ENCODE measurements at places on chromosomes 3 and 15. TPM values are rescaled to one million over a fixed set of nuclear protein-coding genes. Genes with fewer than 3 reads are reported as not detected.

Gene ZNF860
- total RNA-seq, result 0.59 TPM

DNA sequence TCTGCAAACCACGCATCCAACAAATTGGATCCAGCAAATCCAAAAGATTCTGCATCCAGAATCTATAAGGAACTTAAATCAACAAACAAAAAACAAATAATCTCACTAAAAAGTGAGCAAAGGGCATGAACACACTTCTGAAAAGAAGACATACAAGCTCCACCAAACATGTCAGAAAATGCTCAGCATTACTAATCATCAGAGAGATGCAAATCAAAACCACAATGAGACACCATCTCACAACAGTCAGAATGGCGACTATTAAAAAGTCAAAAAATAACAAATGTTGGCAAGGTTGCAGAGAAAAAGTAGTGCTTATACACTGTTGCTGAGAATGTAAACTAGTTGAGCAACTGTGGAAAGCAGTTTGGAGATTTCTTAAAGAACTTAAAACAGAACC, 21.6 kb upstream of the SLC25A36 start:
- DNase-seq, result no peak

DNA sequence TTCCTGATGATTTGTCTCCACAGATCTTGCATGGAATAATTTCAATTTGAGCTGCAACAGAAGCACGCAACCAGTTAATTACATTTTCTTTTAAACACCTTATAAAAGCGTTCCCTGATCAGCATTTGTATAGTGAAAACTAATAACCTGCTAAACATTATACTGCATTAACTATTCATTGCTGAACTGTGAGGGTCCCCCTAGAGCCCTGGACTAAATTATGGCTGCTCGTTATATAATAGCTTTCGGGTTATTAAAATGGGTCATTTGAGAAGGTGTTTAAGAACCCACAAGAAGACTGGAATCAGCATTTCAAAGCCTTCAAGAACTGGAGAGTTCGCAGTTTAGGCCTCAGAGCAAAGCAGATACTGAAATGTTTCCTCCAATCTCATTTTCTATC, 52.9 kb upstream of the ICE2 start:
- DNase-seq, result no peak

- DNase-seq, result no peak
These were observed 22.8 kb downstream of the FEM1B start for GRCh38 chr15:68300115-68300940.

Gene LRRC2
- total RNA-seq, result 4.7 TPM

- DNase-seq, result no peak
These were observed 32.4 kb upstream of the HES1 start for GRCh38 chr3:194103505-194103904.

GRCh38 chr15:23038726-23039142, 635 bp downstream of the TUBGCP5 start:
- peak; percentile 73 for DNase-seq

DNA sequence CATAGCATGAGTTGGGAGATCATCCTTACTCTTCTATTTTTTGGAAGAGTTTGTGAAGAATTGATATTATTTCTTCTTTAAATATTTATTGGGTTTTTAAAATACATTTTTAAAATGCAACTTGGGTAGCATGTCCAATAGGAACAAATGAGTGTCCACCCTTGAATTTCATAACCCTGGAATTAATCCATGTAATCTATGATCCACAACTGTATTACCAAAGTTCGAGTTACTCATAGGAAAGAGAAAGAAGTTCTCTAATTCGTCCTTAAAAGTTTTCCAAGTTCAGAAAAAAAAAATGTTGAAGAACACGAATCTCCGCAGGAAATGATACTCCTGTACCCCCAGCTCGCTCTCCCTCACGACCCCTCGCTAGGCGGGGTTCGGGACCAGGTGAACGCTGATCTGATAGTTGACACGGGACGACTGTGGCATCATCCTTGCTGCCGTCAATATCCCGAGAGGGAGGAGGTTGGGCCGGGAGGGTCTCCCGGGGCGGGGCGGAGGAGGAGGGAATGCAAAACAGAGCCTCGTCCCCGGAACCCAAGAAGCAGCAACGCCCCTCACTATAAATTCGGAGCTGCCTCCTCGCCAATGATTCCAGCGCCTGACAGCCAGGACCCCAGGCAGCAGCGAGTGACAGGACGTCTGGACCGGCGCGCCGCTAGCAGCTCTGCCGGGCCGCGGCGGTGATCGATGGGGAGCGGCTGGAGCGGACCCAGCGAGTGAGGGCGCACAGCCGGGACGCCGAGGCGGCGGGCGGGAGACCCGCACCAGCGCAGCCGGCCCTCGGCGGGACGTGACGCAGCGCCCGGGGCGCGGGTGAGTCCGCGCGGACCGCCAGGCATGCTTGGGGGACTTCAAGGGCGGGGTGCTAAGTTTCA, at the start of gene AGTR1:
Gene AGTR1 (plus strand): TSS at position 598 of the 884 bp plus-strand sequence. CDS start 43,133 bp downstream, outside the sequence.
- peak; percentile 91 for DNase-seq

GRCh38 chr3:31358473-31359070, 174.2 kb upstream of the STT3B start:
- DNase-seq, result no peak

DNA sequence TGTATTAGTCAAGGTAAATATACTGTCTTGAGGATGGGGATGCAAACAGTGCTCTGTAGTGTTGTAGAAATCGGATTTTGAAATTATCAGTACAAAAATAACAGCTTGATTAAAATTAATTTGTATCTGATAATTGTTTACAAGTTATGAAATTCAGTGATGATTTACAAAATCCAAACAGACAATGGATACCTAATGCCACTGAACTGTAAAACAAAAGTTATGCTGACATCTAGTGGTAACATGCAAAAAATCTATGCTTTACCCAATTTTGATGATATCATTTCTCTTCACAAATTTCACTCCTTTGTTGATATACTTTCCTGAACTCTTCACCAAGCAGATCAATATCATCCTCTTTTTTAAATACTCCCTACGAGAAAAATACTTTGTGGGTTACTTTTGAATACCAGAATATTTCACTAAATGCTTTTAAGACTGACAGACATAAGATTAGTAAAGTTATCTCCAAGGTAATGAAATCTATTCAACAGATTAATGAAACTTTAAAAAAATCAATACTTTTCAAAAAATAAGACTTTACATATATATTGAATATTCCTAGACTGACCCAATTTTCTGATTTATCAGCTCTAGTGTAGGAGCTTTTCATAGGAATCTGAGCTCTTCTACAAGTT, 36.0 kb downstream of the MNS1 start:
- peak; percentile 71 for DNase-seq

DNA sequence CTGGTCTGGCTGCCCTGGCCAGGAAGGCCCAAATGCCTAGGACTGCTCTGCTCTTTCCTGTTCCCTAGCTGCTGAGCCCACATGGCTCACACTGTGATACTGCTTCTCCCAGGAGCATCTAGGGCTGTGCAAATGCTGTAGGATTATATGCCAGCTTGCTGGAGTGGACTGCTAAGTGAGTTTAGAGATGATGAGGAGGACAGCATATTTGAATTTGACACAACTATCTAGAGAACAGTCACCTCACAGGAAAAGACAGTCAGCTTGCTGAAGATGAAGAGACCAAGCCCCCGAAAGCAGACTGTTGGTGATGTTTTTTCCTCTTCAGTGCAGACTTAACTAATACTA, 39.2 kb downstream of the CLEC3B start:
- DNase-seq, result no peak

GRCh38 chr3:126135406-126136076, 44.8 kb downstream of the ALDH1L1 start:
- DNase-seq, result no peak

DNA sequence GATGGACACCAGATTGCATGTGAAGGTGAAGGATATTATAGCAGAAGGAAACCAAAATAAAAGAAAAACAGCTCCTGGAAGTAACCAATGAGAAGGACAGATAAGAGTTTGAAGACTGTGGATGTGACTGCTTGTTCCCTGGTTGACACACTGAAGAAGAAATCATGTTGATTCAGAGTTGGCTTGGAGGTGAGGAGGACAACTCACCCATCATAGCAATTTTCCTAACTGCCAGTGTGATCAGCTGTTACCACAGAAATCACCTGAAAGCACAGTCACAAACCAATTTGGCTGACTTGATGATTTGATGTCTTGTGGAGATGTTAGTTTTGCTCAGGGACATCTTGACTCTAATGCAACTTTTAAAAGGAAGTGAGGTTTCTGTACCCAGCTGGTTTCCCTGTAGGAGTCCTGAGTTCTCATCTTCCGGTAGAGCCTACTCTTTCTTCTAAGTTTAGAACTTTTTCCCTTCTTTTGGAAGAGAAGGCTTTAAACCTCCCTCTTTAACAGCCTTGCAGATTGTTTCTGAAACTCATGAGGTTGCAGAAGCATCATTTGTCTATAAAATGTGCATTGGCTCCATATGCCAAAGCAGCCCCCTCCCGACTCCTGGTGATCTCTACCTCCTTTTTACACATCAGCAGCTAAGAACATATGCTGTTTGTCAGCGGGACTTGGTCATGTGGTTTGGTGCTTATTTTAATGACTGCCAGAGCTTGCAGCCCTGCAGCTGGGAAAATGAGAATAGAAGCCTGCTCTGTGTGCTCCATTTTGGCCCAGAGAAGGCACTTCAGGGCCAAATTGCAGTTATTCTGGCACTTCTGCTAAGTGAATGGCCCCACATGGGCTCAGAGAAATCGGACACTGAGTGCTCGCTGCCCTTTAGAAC, 10.3 kb downstream of the ATG7 start:
- peak; percentile 9 for DNase-seq

Gene ATP2B2
- not detected for total RNA-seq

Gene KLF13
- 58.6 TPM for total RNA-seq

- DNase-seq, result no peak
These were observed 71.6 kb downstream of the FLNB start for GRCh38 chr3:58079773-58080172.

Gene HIGD2B
- total RNA-seq, result not detected

Data from osteoblast (primary cell).